CD4-positive, CD25-positive, alpha-beta regulatory T cell (primary cell): ENCODE measurements at places on chromosomes 11 and 22.

DNA sequence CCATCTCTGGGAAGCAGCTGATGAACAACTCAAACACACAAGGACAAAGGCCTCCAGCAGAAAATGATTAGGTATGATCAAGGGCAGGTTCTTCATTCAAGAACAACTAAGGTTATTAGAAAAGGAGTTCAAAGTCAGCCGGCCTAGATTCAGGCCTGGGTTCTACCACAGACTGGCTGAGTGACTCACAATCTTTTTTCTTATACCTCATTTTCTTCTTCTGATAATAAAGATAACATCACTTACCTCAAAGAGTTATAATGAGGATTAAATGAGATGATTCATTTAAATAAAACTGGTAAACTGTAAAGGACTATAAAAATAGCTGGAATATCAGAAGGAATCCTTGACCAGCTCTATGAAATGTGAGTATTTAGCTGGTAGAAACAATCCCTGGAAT is 49.3 kb upstream of the PPP2R1B start:
- no peak for DNase-seq

DNA sequence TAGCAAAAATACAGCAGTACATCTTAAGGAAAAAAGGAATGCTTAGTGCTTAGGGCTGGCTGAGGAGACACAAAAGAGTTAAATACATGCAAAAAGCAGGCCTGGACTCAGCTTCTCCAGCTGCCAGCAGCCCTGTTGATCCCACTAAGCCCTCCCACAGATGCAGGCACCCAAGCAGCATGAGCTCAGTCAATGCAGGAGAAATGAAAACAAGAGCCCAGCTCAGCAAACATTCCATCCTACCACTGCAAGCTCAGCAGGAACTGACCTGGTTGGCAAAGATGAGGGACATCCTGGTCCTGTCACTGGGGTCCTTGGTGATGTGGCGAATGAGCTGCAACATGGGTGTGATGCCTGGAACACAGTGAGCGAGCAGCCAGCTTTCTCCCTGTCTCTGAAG is 5.8 kb downstream of the CYB5R2 start:
- no peak for DNase-seq

- no peak for DNase-seq
These were observed 60.7 kb downstream of the STK33 start for GRCh38 chr11:8533332-8533731.

- no peak for DNase-seq
These were observed 18.8 kb upstream of the TSPAN18 start for GRCh38 chr11:44708009-44708408.

DNA sequence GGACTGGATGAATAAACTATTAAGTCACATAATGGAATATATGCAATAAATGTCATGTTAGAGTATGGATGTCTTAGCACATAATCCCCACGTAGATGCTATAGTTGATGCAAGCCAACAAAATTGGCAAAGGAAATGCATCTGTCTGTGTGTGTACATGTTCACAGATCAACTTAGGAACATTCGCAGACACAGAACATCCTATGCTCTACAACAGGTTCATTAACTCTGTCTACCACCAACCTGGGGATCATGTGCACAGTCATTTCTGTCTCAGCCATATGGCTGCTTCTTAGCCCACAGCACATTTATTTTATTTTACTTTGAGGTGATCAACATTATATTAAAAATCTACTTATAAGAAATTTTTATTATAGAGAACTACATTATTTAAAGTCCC is 4.9 kb downstream of the MSANTD4 start:
- DNase-seq = no peak

GRCh38 chr11:122468965-122469364 is 186.6 kb upstream of the UBASH3B start:
- no peak for DNase-seq

DNA sequence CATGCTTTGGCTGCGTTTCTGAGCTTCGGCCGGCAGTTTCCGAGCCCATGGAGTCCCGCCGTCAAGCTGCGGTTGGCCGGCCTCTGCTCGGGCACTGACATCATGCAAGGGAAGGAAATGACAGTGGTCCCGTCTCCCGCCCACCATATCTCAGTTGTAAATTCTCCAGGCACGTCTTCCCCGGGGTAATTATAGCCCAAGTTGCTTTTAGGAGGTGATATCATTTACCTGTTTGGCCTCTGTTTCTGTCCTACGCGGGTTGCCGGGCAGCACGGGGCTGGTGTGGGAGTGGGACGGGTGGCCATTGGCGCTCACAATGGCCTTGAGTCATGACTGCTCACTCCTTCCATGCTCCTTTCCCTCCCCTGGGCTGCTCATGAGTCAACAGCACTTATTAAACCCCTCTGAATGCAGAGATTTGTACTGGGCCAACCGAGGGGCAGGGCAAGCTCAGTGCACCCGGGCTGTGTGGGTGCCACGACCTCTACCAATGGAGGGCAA is 4.2 kb upstream of the ANO1 start:
- DNase-seq = no peak
